ENCODE measurements at places on chromosomes 6 and 20. TPM values are rescaled to one million over a fixed set of nuclear protein-coding genes. Genes with fewer than 3 reads are reported as not detected.

DNA sequence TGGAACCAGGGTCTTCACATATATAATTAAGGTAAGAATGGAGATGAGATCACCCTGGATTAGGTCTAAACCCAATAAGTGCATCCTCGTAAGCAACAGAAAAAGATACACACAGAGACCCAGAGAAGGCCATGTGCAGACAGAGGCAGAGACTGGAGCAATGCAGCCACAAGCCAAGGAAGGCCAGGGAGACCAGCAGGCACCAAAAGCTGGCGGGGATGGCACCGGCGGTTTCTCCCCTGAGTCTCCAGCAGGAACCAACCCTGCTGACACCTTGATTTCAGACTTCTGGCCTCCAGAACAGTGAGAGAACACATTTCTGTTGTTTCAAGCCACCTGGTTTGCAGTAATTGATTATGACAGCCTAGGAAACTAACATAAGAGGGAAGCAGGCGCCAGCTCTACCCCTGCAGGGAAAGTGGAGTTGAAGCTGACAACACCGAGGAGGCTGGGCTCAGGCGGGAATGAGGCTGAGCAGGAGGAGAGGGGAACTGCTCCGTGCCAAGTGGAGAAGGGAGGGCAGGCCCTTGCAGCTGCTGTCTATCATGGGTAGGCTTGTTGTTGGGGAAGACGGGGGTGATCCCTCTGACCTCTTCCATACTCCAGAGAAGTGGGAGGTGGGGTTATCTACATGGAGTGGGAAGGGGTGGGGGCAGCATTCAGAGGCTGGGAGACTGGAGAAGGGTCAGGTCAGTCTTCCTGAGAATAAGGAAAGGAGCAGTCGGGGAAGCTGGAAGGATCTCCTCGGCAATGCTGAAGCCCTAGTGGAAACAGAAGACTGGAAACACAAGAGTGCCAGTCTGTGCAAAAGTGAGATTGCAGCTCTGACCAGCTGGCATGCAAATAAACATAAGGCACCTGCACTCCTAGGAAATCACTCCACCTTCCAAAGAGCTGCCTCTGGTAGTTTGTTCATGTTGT, 72.7 kb downstream of the NFATC2 start:
- no peaks in the 10 kb centered on the region for H3K27me3 ChIP-seq
- no peak for DNase-seq
- no peak overlapping the region for H3K27ac ChIP-seq
- no peaks in the 10 kb centered on the region for H3K36me3 ChIP-seq

ALDH8A1 gene
- not detected for total RNA-seq

IL20RA gene
- total RNA-seq = not detected

RAB32 gene
- 103 TPM for total RNA-seq

Measured in GM23248 (cell line).